ENCODE measurements at places on chromosomes 11 and 22.
A peak's percentile ranks its signal among the peaks of the same experiment; 100 is the strongest.

DNA sequence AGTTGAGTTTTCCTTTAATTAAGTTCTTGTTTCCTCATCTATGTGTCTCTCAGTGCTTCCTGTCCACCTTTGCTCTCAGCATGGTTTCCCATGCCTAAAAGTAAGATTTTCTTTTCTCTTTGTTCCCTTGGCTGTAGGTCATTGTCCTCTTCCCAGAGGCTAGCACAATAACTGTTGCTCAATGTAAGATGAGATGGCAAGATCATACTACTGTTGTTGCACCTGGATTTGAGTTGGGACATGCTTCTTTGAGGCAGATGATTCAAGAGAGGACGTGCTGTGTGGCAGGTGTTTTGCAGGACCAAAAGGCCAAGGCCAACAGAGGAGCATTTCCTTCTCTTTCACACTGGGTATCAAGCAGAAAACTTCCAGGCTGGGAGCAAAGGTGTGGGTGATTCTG is 11.3 kb upstream of the NELL1 start:
- no peak for DNase-seq

GRCh38 chr22:38315823-38316363 is 1.3 kb downstream of the CSNK1E start:
- peak; percentile 58 for DNase-seq

DNA sequence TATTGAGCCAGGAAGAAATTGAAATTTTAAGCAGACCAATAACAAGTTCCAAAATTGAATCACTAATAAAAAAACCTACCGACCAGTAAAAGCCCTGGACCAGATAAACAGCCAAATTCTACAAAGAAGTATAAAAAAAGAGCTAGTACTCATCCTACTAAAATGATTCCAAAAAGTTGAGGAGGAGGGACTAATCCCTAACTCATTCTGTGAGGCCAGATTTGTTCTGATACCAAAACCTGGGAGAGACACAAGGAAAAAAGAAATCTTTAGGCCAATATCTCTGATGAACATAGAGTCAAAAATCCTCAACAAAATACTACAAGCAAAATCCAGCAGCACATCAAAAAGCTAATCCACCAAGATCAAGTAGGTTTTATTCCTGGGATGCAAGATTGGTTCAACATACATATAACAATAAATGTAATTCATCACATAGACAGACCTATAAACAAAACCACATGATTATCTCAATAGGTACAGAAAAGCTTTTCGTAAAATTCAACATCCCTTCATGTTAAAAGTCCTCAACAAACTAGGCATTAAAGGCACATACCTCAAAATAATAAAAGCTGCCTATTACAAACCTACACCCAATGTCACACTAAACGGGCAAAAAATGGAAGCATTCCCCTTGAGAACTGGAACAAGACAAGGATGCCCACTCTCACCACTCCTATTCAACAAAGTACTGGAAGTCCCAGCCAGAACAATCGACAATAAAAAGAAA is 13.1 kb downstream of the OR52A5 start:
- DNase-seq: no peak

- no peak for DNase-seq
Measured at GRCh38 chr22:41350087-41350486, 31.7 kb upstream of the TEF start.

- DNase-seq: peak; percentile 42
Measured at GRCh38 chr11:22670830-22671229, 4.4 kb downstream of the GAS2 start.

GRCh38 chr11:74725701-74726100 is 5.5 kb downstream of the CHRDL2 start:
- DNase-seq: no peak

- DNase-seq: no peak
Measured at GRCh38 chr22:38578505-38578904, 8.5 kb upstream of the DMC1 start.

DNA sequence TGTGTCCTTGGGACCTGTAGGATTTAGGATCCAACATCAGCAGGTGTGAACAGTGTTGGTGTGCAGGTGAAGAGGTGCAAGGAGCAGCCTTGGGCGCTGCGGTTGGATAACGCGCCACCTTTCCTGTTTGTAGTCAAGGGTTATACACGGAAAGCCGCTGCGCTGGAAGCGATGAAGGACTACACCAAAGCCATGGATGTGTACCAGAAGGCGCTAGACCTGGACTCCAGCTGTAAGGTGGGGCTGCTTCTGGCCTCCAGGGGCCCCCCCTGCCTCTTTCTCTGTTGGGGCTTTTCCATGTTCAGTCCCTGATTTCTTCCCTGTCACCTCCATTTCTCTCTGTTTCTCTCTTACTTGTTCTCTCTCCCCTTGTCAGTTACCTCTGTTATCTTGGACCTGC is 3.5 kb upstream of the FERMT3 start:
- no peak for DNase-seq

- peak; percentile 85 for DNase-seq
Measured at GRCh38 chr22:37674951-37675929, at the start of gene LGALS1. LGALS1 (plus strand) TSS chr22:37675636; CDS start chr22:37675703, 67 bp downstream.

GRCh38 chr22:26847816-26848215 is 190.4 kb downstream of the MIAT start:
- DNase-seq: no peak

Data from GM20000 (cell line).